ENCODE measurements at places on chromosomes 13 and 19. TPM values are rescaled to one million over a fixed set of nuclear protein-coding genes. Genes with fewer than 3 reads are reported as not detected.

ZNF181 gene
- 5.7 TPM for total RNA-seq

ARHGAP33 gene
- total RNA-seq: 67.1 TPM

DCT gene
- total RNA-seq: 0.05 TPM

MEIS3 gene
- total RNA-seq: 0.20 TPM

FFAR1 gene
- not detected for total RNA-seq

DAND5 gene
- not detected for total RNA-seq

CABP5 gene
- total RNA-seq: not detected

YJEFN3 gene
- 9.5 TPM for total RNA-seq

APC2 gene
- total RNA-seq: 0.05 TPM

ZNF568 gene
- 6.8 TPM for total RNA-seq

ZIC2 gene
- not detected for total RNA-seq

ZNF30 gene
- total RNA-seq: 2.8 TPM

TNNT1 gene
- 0.48 TPM for total RNA-seq

ZNF793 gene
- 1.0 TPM for total RNA-seq

TPTE2 gene
- 0.14 TPM for total RNA-seq

PGLYRP1 gene
- not detected for total RNA-seq
